ENCODE measurements at places on chromosomes 16 and 17. TPM values are rescaled to one million over a fixed set of nuclear protein-coding genes. Genes with fewer than 3 reads are reported as not detected.

DNA sequence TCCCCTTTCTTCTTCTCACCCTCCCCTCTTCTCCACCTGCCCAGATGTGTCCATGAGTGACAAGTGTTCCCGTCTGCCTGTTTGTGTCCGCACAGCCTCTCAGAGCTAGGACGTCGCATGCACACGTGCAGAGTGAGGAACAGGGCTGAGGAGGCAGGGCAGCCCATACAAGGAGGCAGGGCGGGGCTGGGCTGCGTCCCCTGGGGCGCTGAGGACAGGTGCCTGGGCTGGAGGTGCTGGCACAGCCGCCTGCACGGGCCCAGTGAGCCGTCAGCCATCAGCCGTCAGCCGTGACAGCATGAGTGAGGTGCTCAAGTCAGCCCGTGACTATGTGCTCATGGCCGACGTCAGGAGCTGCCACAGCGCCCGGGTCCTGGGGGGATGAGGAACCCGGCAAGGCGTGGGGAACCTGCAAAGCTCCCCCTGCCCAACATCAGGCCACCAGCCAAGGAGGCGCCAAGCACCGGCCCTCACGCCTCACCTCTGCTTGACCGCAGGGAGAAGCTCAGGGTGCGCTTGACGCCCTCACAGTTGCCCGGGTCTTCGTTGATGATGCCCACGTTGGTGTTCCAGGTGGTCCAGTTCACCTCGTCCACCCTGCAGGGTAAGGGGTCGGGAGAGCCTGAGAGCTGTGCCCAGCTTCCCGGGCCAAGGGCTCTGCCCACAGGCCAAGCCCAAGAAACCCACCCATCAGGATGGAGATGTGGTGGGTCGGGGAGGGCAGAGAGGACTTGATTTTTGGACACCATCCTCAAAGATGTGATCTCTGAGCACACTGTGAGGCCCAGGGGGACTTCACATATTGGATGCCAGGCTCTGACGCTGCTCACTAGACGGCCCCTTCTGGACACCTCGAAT, 13.7 kb upstream of the TRPV3 start:
- DNase-seq: no peak

SPN gene
- total RNA-seq: 3.6 TPM

SLC5A10 gene
- not detected for total RNA-seq

DNA sequence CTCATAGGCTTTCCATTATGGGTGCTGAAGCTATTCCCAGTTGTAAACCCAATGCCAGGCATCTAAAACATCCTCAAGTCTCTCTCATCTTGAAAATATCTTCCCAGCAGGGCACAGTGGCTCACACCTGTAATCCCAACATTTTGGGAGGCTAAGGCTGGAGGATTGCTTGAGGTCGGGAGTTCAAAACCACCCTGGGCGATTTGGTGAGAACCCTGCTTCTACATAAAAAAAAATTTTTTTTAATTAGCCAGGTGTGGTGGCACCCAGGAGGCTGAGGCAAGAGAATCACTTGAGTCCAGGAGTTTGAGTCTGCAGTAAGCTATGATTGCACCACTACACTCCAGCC, 13.0 kb upstream of the EEF2K start:
- no peak for DNase-seq

NDUFAB1 gene
- 79.3 TPM for total RNA-seq

- no peak for DNase-seq
Measured at GRCh38 chr17:59848778-59849177, 44.0 kb downstream of the TUBD1 start.

C1QTNF1 gene
- total RNA-seq: 27.3 TPM

- no peak for DNase-seq
Measured at GRCh38 chr16:86082418-86083030, 183.6 kb downstream of the IRF8 start.

DNA sequence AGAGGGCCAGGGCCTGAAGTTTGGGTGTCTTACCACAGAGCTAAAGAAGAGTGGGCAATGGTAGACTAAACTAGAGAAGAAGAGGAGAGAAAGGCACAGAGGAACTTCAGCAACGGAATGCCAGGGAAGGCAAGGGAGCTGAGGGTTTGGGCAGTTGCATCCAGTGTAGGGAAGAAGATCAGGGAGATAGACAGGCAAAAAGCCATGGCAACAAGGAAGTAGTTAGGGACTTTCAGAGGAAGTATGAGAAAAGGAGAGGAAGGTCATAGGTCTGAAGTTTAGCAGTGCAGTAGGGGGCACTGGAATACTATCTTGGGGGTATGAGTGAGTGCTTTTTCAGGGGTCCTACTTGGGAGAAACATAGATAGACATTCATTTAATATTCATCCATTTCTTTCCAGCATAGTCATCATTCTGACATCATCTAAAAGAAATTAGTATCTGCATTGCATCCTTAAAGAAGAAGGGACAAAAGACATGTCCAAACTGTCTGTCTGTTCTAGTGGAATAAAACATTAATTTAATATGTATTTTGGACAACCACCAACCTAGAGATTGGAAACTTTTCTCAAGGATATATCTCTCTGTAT, 2.2 kb upstream of the NF1 start:
- no peak for DNase-seq

DNA sequence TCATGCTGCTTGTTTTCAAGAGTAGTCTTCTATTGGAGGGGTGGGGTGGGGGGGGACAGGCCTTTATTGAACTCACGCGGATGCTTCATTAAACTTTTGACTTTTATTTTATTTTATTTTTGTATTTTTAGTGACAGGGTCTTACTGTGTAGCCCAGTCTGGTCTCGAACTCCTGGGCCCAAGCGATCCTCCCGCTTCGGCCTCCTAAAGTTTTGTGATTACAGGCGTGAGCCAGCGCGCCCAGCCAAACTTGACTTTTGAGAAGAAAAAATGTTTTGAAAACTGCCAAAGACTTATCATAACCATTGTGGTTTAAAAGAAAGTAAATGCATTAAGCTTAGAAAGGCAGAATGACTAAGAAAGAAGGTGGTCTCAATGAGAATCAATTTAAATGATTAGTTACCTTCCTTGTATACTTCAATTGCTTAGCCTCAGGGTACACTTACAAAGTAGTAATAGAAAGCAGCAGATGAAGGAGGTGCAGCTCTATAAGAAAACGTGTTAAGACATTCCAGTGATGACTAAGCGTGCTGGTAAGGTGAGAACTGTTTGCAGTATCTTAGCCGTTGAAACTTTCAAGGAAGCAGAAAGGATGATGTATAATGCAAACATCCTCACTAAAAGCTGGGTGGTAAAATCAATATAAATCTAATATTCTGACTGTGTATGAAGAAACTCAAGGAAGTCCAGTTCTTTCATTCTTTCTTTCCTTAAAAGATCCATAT, 1.2 kb downstream of the AP2B1 start:
- DNase-seq: no peak

- no peak for DNase-seq
Measured at GRCh38 chr16:68417711-68418301, 30.5 kb downstream of the SMPD3 start.

- no peak for DNase-seq
Measured at GRCh38 chr17:48738803-48739526, 10.4 kb upstream of the HOXB13 start.

DNA sequence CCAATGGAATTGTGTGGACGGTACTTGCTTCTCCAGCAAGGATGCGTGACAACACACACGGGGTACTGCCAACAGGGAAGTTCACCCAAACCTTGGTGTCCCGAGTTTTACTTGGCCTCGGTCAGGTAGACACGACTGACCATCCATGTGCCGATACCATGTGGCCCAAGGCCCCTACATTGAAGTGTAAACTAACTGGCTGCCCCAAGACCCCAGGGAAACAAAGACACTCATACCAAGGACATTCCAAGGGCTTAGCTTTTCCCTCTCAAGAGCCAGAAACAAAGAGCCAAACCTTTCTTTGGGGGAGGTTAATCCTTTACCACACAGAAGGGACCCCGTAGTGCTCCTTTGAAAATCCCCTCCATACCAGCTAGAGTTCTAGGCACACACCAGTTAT, 215.9 kb upstream of the TNRC6C start:
- DNase-seq: no peak

DNA sequence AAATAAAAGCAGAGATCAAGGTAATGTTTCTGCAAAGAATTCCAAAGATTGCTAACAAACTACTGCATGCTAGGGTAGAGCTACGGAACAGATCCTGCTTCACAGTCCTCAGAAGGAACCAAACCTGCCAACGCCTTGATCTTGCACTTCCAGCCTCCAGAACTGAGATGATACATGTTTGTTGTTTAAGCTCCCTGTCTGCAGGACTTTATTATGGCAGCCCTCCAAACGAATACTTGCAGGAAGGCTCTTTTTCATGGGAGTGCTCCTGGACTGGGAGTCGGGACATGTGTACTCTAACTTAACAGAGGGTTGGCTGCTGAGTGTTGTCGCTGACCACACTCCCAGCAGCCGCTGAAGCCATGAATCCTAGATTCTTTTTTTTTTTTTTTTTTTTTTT, 808.8 kb upstream of the EEF2KMT start:
- DNase-seq: no peak

KRT25 gene
- not detected for total RNA-seq

TBC1D3G gene
- not detected for total RNA-seq

- no peak for DNase-seq
Measured at GRCh38 chr16:20485408-20485807, 34.1 kb downstream of the ACSM2A start.

DNA sequence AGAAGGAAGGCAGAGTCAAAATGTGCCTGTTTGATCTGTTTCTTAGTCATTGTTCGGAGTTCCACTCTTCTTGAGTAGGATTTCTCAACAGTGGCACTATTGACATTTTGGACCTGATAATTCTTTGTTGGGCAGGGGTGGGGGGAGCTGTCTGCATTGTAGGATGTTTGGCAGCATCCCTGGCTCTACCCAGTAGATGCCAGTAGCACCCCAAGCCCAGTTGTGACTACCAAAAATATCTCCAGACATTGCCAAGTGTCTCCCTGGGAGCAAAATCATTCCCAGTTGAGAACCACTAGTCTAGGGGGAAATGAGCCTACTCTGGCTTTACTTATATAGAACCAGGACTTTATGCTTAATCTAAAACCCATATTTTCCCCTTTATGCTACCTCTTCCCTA, 1.1 kb upstream of the GFOD2 start:
- DNase-seq: no peak

- DNase-seq: no peak
Measured at GRCh38 chr16:9125658-9126505, 34.4 kb downstream of the HAPSTR1 start.

DNA sequence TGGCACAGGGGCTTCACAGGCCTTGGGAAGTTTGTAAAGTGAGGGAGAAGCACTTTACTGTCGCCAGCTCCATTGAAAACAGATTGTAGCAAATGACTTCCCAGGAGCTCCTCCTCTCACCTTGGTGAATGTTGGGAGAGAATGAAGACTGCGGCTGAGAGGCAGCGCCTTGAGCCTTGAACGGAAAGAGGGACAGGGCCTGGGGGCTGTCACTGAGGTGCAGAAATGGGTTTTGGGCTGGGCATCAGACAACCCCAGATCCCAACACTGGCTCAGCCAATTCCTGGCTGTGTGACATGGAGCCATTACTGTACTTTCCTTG, 603 bp upstream of the MRTFB start:
- no peak for DNase-seq

PPL gene
- 27.4 TPM for total RNA-seq
